Fibroblast of skin of abdomen (primary cell): ENCODE measurements at places on chromosomes 5 and 9.
A peak's percentile ranks its signal among the peaks of the same experiment; 100 is the strongest.

GRCh38 chr5:93777620-93778019, 36.2 kb upstream of the POU5F2 start:
- DNase-seq, result no peak

- peak; percentile 8 for DNase-seq
These were observed 833 bp downstream of the C5orf24 start for GRCh38 chr5:134846641-134846960.

- no peak for DNase-seq
These were observed 91.9 kb upstream of the STC2 start for GRCh38 chr5:173420108-173420507.

- DNase-seq, result no peak
These were observed 6.2 kb downstream of the PARP8 start for GRCh38 chr5:50672663-50673062.

GRCh38 chr9:78103971-78104433, 72.4 kb upstream of the GNAQ start:
- no peak for DNase-seq

GRCh38 chr9:26026423-26027100, 348.3 kb upstream of the TUSC1 start:
- DNase-seq, result no peak
